ENCODE measurements at places on chromosomes 11 and 22.

DNA sequence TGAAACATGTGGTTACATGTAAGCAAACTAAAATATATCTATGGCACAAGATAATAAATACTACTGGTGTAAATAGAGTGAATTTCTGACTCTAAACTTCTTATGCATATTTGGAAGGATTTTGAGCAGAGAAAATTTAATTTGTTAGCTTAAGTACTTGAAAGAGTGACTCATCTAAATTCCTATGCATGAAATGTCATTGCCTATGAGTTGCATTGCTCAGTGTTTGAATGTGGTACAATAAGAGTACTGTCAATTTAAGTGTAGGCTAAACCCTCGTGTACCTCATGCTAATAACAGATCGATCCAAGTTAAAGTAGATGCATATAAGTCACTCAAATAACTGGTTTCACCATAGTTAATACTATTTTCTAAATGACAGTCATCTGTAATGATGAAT lies 5.3 kb upstream of the CARD18 start:
- DNase-seq = no peak

DNA sequence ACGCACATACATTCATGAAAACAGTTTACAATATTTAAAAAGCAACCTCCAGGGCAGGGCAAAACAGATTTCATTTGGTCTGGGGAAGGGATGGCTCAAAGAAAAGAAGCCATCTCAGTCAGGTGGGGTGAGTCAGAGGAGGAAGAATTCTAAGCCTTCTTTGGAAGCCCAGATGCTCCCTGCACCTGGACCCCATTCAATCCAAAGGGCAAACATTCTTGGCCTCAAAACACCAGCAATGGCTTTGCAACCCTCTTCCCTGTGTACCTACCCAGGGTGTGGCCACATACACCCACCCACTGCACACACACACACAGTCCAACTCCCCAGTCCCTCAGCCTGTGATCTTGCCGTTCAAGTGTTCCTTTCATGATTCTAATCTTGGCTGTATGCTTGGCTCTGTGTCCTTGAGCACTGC lies 2.0 kb downstream of the KCNE3 start:
- no peak for DNase-seq

DNA sequence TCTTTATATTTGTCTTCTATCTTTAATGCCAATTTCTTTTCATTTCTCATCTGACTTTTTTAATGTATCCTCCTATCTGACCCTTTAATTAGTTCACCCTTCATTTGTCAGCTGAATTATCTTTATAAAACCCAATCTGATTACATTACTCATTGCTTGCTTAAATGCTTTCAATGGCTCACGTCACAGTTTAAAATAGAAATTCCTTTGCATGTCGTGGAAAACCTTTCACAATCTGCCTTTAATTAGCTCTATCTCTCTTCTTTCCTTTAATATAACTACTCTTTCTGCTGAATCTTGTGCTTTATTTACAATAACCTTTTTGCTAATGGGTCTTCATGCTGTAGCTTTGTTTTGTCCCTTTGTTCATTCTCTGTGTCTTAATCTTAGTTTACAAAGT lies 125.7 kb downstream of the DYNC2H1 start:
- DNase-seq = no peak

DNA sequence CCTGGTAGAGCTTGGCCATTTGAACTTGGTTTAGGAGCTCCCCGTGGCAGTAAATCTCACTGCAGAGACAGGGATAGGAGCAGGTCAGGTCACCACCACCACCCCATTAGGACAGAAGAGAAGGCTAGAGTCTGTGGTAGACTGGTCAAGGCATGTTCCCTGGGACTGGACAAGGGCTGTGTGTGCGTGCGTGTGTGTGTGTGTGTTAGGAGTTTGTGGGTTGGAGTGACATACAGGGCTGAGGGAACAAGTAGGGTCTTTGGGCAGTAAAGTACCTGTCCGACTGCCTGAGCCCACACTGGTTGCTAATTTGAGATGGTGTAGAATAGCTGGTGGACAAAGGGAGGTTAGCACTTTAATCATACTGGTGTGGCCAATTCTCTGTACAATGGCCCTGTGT lies 16.1 kb downstream of the TREH start:
- no peak for DNase-seq

DNA sequence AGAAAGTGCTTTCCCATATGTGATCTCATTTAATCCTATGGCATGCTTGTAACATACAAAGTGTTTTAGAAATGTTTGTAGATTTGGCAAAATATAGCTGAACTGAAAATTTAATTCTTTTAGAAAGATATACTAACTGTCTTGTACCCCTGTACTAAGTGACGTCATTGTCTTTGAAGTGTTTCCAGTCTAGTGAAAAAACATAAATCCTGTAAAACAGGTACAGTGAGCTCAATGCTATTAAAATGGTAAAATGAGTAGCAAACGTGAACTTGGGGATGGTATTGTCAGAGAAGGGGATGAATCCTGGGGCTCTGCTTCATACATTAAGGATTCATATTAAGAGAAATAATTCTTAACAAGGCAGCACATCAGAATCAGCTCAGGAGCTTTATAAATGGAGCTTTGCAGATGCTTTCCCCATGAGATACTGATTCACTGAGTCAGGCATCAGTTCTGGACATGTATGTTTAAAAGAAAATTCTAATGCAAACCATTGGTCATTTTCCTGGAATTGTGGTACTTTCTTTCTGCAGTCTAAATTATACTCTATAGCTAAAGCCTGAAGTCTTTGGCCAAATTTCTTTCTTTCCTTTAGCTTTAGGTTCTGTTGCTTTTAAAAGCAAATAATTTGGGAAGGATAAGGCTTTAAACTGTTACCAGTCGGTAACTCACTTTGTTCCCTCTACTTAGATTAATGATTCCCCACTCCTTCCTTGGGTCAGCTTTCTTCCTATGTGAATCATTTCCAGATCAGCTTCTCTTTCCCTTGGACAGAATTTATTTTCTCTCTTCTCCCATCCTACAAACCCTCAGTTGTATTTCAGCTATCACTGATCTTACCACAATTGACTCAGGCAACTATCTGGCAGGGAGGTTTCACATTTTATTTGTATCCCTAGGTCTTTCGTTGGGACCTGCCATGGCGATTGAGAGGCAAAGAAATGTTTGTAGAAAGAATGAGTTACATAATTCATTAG lies 57.5 kb upstream of the DDI1 start:
- no peak for DNase-seq

DNA sequence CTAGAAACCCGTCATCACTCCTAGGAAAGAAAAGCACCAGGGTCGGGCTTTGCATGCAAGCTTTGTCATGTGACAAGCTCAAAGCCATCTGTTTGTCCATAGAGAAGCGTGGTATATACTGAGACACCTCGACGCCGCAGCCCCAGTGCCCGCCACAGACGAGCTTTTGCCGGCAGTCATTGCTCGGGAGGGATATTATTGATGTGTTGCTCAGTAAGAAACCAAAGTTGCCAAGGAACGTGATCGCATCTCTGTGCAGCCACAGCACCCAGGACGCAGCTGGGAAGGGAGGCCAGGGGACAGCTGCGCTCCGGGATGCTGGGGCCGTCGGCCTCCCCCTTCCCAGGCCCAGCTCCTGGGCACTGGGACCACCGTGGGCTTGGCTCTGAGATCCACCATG lies 89.5 kb upstream of the KCNQ1OT1 start:
- no peak for DNase-seq

DNA sequence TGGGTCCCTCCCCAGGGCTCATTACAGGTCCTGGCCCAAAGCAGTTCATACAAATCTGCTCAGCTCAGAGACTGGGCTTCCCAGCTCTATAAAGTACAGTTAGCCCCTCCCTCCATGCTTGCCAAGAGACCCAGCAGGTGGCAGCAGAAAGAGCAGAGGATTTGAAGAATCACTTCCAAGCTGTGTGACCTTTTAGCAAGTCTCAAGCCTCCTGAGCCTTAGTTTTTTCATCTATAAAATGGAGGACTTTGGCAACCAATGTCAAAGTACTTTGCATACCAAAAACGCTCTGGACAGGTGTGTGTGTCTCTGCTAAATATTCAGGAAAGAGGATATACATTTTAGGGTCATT lies 26.6 kb downstream of the RELT start:
- no peak for DNase-seq

- no peak for DNase-seq
These were observed 42.9 kb downstream of the AMPD3 start for GRCh38 chr11:10498022-10498400.

- no peak for DNase-seq
These were observed 87.7 kb downstream of the PDE2A start for GRCh38 chr11:72586321-72587090.

DNA sequence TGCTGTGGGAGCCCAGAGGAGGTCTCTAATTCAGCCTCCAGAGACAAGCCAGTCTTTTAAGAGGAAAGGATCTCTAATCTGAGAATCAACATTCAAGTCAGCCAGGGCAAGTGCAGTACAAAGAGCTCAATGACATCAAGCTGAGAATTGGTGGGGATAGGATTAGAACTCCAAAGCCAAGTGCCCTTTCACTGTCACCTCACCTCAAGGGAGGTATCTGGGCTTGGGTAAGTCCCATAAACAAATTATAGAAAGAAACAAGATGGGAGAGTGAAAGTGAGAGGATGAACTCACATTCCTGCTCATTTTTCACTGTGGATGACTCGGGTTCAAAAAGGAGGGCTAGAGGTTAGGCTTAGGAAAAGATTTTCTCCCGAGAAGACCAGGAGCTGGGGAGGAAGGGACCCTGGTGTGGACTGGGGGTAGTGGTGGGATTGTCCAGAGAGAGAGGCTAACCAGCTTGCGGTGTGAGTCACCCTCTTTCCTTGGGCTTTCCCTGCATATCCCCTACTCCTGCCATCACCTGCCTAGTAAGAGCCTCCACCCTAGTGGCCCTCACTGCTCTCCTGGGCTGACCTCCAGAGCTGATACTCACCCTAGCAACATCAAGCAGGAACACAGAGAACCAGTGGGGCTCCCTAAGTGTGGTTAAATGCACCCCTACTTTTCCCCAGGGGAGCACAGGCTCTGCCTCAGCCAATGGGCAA lies 70.4 kb downstream of the RRM1 start:
- DNase-seq = no peak

DNA sequence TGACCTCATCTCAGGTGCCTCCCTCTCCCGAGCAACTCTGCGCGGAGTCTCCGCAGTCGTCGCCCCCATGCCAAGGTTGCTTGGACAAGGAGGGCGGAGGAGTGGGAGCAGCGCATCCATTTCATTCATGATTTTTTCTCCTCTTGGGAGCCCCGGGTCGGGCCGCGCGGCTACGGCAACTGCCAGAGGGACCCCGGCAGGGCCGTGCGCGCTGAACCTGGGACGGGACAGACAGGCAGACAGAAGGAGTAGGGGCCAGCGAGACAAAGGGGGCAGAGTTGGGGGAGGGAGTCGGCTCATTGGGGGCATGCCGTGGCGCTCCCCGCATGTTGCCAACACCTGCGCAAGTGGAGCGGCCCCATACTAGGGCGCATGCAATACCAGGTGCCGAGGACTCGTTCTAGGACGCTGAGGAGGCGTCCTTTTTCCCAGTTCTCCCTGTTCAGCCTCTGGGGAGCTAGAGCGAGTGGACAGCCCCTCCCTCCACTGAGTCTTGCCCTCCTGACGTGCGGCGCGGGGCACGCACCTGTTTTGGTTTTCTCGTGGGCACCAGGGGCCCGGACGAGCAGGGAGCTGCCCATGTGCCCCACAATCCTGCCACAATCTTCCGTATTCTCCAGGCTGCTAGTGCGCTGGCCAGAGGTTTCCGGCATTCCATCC lies 501 bp upstream of the PTPN5 start:
- no peak for DNase-seq

- DNase-seq = no peak
These were observed 627 bp upstream of the PEX26 start for GRCh38 chr22:18077087-18077638.

GRCh38 chr11:95222817-95223216 lies 8.2 kb downstream of the SESN3 start:
- no peak for DNase-seq

- no peak for DNase-seq
These were observed 112.0 kb upstream of the PDGFD start for GRCh38 chr11:104275992-104276391.

- DNase-seq = no peak
These were observed 368.9 kb downstream of the DDX10 start for GRCh38 chr11:109033627-109034338.

- DNase-seq = no peak
These were observed 3.1 kb downstream of the MIF start for GRCh38 chr22:23897320-23897719.

DNA sequence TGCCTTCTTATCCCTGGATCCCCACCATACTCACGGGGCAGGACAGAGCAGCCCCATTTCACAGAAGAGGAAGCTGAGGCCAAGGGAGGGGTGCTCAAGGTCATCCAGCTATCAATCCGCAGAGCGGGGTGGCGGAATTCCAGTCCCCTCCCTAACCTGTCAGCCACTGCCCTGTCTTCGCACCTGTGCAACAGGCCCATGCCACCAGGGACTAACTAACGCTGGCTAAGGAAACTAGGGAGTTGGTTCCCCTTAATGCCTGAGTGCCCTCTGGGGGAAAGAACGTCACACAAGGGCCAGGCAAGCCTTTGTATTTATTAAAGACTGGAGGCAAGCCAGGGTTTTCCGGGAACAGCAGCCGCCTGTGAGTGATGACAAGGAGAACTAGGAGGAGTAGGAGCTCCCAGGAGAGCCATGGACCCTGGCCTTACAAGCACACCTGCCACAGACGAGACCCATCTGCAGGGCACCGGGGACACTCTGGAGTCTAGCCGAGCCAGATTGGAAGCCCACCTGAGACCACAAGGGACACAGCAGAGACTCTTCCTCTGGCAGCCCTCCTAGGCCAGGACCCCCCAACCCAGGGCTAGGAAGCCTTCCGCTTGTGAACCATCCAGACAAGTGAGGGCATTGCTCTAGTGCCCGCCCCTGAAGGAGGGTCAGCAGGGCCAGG lies 64.4 kb downstream of the MYH9 start:
- DNase-seq = no peak

- no peak for DNase-seq
These were observed 159.3 kb upstream of the B3GAT1 start for GRCh38 chr11:134571301-134571700.

GRCh38 chr22:42615092-42615859 lies 593 bp upstream of the POLDIP3 start:
- peak; percentile 99 for DNase-seq

GRCh38 chr22:26573026-26573662 lies 16.8 kb downstream of the TPST2 start:
- DNase-seq = no peak

GRCh38 chr11:638631-639331 lies 1.7 kb downstream of the DRD4 start:
- no peak for DNase-seq

DNA sequence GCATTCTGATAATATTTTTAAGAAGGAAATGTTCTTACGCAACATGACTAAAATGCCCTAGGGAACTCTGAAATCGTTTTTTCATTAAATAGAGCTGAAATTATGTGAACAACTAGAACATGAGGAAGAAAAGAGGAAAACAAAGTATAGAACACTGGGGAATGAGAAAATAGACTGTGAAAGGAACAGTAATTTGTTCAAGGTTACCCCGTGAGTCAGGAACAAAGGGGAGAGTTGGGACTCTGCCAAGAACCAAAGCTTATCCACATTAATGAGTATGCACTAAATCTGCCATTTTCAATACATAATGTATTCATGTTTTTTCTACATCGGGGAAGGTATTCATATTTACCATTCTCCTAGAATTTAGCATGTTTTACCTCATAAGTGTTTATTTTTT lies 961.8 kb upstream of the CCDC90B start:
- no peak for DNase-seq

GRCh38 chr11:19365743-19366410 lies 125.1 kb upstream of the E2F8 start:
- no peak for DNase-seq

Measured in NCI-H1694 treated with DMSO at 0.1 percent for 48 hours (cell line).